Activated CD8-positive, alpha-beta T cell treated with anti-CD3 and anti-CD28 coated beads for 36 hours (primary cell): ENCODE measurements at places on chromosomes 13 and 19. TPM values are rescaled to one million over a fixed set of nuclear protein-coding genes. Genes with fewer than 3 reads are reported as not detected.
A peak's percentile ranks its signal among the peaks of the same experiment; 100 is the strongest.

HSPB6 gene
- total RNA-seq = 0.85 TPM

ZNF699 gene
- total RNA-seq = 5.2 TPM

UPF1 gene
- total RNA-seq = 87.6 TPM

- no peak for DNase-seq
These were observed 543.7 kb downstream of the EFNB2 start for GRCh38 chr13:105991622-105992277.

DNA sequence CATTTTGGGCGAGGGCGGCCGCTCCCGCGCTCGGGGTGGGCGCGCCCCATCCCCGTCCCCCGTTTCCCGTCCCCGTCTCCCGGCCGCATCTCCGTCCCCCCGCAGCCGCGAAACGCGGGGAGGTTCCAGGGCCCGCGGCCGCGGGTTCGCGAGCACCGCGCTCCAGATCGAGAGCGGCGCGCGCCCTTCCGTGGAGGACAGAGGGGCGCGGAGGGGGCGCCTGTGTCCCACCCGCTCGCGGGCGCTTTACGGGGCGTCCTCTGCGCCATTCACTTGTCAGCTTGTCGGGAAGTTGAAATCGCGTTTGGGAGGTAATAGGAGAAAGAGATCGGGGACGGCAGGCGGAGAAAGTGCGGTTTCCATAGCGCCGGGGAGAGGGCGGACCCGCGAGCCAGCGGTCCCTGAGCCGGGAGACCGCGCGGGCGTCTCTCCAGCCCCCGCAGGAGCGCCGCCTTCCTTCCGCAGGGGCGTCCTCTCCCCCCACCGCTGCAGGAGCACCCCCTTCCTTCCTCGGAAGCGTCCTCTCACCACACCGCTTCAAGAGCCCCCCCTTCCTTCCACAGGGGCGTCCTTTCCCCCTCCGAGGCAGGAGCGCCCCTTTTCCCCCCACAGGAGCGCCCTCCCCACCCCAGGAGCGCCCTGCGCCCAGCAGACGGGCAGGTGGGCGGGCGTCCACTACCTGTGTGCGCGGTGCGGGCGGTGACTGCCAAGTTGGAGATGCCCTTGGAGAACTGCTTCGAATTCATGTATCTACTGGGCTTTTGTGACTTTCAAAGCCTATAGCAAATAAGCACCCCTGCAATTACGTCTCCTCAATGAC lies 962 bp upstream of the IRS2 start:
- DNase-seq = peak; percentile 37

DNA sequence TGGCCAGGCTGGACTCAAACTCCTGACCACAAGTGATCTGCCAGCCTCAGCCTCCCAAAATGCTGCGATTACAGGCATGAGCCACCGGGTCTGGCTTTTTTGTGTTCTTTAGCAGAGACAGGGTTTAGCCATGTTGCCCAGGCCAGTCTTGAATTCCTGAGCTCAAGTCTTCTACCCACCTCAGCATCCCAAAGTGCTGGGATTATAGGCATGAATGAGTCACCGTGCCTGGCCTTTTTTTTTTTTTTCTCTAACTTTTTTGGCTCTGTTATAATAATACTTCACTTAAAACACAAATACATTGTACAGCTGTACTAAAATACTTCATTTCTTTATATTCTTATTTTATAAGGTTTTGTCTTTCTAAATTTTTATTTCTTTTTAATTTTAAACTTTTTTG lies 599.5 kb upstream of the PCDH9 start:
- DNase-seq = no peak

- no peak for DNase-seq
These were observed 13.1 kb downstream of the NFKBID start for GRCh38 chr19:35887197-35887596.

DNA sequence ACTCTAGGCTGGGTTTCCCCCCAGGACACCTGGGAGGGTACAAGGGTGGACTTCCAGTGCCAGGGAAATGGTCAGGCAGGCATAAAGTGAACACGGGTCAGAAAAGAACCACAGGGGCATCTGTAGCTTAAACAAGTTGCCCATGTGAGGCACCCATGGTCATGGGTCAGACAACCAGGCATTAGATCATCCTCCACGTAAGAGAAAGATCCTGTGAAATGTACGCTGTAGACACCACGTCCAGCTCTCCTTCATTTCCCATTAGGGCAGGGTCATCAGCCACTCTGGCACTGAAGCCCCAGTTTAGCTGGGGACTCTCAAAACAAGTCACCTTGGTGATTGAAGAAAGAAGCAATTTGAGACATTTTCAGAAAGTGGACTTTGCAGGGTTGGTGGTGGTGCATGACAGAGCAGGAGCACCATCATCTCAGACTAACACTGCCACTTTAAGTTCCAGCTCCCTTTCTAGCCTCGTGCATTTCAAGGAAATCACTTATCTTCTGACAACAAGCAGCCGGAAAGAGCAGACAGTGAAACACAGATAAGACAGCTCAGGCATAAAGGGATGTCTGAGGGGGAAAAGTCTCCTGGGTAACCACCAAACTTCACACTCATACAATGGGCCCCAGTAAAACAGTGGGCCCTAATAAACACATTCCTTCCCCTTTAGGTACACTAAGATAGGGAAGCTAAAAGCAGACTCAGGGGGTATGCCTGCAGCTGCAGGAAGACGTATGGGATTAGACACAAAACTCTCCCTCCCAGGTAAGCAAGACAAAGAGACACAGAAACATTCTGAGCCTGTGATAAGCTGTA lies 16.1 kb upstream of the SIGLEC6 start:
- DNase-seq = no peak

GRCh38 chr13:47457626-47458025 lies 543.4 kb downstream of the SUCLA2 start:
- no peak for DNase-seq

GRCh38 chr13:113897966-113898365 lies 34.1 kb upstream of the GAS6 start:
- DNase-seq = no peak

DNA sequence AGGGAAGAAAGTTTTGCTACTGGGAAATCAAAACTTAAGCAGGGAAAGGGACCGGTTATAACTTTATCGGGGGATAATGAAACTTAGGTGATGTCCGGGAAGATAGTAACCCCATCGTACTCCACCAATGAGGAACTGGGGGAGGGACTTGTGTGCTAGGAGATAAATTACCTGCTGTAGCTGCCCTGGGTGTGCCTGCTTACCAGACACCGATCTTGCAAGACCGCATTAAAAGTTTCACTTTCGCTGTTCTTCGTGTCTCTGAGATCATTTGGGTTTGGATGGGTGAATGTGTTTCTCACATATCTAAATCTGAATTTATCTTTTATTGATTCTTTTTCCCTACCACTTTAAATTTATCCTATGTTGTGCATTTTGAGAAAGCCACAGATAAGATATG lies 381.4 kb downstream of the SLITRK6 start:
- DNase-seq = no peak

DNA sequence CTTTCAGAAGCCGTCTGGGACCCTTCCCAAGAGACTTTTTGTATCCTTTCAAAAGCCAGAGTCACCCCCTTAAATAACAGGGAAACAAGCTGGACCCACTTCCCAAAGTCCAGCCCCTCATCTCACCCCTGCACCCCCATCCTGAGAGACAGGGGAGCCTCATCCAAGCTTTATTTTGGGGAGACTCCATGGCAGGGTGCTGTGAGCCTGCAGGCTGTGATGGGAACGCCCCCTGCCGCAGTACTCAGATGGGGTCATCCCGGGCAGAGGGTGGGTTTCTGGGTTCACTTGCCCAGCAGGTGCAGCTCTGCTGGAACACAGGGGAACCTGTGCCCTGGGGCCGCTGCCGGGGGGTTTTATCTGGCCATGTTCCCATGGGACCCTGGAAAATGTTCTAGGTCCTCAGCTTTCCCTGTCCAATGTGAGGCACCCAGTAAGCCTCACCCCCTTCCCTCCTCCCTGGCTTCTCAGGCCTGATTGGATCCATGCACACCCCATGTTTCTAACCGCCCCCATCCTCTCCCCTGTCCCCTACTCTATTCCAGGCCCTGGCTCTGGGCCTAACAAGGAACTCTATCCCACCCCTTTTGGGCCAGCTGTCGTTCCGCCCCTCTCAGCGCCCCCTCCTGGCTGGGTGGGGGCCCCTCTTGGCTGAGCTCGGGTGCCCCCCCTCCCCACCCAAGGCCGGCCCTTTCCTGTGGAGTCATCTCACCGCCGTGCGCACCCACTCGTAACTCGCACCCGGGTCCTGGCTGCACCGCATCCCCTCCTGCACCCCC lies 1.0 kb downstream of the HIF3A start:
- DNase-seq = no peak
